ENCODE measurements at places on chromosomes 6 and 20.

DNA sequence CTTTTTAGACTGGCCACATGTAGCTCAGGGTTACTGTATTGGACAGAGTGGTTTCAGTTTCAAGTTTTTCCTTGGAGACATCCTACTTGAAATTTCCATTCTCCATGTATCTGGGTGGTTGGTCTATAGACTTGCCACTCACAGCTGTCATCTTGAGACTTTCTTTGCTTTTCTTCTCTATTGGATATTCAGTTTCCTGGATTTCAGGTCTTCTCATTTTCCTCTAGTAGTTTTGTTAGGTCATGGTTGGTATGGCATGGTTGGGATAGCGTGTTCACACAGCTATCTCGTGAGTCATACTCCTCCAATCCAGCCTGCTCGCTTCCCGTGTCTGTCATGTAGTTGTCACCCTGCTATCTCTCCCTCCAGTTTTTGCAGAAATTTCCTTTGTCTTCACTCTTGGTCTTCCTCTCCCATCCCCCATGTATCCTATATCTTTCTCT lies 48.3 kb downstream of the PTPN1 start:
- DNase-seq, result no peak

DNA sequence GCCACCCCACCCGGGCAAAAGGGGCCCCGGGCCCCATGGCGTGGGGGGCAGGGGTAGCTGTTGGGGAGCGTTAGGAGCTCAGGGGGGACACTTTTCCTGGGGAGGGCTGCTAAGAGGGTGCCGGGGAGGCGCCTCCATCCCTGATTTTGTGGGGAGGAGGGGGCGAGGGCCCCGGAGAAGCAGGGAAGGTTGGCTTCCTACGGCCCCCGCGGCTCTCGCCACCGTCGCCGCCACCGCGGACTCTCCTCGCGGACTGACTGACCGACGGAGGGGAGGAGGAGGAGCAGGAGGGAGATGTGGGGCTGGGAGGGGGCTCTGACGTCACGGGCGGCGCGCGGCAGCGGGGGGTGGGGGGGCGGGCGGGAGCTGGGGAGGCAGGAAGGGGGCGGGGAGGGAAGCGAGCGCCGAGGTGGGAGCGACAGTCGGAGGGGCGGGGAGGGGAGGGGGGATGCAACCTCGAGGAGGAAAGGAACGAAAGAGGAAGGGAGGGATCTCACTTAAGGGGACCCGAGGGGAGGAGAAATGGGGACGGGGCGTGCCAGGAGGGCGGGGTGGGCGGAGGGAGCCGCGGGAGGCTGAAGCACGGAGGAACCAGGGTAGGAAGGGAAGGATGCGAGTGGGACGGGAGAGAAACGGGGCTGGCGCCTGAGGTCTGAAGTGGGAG lies 5.1 kb downstream of the GABBR1 start:
- DNase-seq, result no peak

DNA sequence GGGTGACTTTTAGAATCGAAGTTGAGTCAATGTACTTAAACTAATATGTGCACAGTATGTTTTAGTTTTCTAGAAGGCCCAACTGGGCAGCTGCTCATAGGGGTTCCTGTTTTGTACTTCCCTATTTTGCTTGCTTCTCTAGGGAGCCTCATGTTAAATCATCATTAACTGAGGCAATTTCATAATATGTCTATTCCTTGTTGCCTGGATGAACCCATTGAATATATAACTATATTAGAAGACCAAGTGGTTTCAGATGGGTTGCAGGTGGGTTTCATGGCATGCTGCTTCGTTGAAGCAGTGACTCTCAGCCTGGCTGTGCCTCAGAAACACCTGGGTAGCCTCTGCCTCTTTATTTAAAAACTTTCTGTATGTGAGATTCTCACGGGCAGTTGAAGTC lies 22.2 kb downstream of the CARMIL1 start:
- DNase-seq, result no peak

DNA sequence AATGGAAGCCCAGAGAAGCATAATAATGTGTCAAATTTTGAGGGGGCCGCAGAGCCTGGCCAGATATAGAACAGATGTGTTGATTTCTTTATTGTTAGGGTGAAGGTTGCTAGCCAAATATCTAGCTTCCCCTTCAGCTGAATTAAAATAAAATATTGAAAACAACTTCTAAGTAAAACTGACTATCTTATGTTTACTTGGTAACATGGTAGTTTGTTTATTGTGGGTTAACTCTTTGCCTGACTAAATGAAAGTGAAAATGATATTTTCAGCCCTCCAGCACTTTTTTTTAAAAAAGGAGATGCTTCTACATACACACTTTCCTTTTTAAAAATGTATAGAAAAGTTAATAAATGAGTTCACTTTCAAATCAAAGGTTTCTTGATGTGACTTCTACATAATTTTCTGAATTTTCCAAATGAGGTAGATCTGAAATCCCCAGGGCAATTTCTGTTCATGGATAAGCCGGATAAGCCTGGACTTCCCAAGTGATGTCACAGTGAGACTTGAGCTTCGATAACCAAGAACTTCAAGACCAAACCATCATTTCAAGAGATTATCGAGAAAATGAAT lies 172.1 kb upstream of the OLIG3 start:
- DNase-seq, result no peak
